ENCODE measurements at places on chromosomes 7 and 10. TPM values are rescaled to one million over a fixed set of nuclear protein-coding genes. Genes with fewer than 3 reads are reported as not detected.

The SYT15 gene
- 0.08 TPM for total RNA-seq

The GNGT1 gene
- total RNA-seq: not detected

The SFTPD gene
- not detected for total RNA-seq

The IL6 gene
- total RNA-seq: 0.16 TPM

The ALOX5 gene
- total RNA-seq: not detected

DNA sequence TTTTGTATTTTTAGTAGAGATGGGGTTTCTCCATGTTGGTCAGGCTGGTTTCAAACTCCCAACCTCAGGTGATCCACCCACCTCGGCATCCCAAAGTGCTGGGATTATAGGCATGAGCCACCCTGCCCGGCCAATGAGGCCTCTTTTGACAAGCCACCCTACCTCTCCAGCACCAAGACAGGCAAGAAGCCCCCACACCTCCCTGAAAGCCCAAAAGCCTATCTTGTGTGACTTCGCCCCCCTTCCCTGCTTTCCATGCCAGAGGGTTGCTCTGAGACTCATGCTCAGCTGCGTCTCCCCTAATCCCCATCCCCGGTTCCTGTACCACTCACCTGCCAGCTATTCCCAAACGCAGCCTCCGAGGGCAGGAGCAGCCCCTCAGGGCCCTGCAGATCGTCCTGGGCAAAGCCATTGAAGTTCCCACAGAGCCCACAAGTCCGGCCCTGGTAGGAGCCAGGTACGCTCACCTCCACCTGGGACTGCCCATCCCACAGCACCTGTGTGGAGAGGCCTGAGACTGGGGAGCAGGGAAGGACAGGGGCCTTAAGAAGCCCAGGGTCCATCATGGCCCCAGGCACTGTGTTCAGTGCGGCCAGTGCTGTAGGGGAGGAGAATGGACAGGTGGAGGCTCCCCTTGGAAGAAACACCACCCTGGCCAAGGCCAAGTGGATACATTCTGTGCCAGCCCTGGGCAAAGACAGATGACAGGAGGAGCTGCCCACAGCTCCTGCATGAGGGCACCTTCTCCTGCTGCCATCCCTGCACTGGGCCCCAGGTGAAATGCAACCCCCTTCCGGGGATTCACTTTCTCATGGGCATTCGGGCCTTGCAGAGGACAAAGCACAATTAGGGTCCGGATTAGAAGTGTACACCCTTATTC is 15.8 kb downstream of the ATP6V1F start:
- DNase-seq: no peak

GRCh38 chr10:17622061-17622460 is 4.9 kb upstream of the HACD1 start:
- DNase-seq: no peak

- no peak for DNase-seq
These were observed 28.4 kb downstream of the DAGLB start for GRCh38 chr7:6419310-6419773.

DNA sequence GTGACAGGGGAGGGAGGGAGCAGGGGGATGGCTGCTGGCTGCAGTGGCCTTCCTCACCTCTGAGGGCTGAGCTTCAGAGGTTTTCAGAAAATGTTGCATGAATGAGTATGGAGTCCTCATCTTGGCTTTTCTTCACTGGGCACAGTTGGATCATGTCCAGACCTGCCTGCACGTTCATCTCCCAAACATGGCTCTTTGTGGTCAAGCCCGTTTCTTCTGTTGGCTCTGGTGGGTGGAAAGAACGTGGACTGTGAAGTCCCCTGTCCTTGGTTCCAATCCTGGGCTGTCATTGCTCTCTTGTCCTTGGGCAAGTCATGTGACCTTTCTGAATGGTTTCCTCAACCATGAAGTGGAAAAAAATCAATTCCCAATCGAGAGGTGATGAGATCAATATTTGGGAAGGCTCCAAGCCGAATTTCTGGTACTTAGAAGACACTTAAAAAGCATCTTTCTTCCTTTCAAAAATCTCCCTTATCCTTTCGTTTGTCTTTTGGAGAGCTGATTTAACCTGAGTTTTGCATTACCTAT is 34.5 kb downstream of the TSPAN14 start:
- no peak for DNase-seq

GRCh38 chr10:122161795-122162194 is 109.3 kb upstream of the BTBD16 start:
- DNase-seq: no peak

DNA sequence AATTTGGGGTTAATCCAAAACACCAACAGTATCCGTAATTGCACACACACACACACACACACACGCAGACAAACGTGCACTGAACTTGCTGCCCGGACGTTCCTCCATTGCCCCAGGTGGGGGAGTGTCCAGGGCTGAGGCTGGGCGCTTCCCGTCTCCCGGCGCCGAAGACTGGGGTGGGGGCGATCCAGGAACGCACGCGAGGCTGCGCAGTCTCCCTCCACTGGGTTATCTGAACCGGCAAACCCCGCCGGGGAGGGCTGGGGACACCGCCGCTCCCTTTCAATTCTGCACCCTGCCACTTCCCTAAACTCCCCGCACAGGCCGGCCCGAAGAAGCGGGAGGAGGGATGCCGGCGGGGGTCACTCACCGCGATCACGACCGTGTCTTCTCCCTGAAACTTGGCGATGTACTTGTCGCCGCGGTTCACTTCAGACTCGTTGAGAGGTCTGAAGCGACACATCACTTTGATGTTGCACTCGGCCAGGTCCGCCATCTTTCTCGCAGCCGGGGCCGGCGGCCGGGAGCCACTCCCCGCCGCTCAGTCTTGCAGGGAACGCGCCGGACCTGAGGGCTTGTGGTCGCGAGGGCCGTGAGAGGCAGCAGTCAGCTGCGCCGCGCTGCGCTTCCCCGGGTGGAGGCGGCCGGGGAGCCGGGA is 618 bp downstream of the KIF5B start:
- peak; percentile 48 for DNase-seq

DNA sequence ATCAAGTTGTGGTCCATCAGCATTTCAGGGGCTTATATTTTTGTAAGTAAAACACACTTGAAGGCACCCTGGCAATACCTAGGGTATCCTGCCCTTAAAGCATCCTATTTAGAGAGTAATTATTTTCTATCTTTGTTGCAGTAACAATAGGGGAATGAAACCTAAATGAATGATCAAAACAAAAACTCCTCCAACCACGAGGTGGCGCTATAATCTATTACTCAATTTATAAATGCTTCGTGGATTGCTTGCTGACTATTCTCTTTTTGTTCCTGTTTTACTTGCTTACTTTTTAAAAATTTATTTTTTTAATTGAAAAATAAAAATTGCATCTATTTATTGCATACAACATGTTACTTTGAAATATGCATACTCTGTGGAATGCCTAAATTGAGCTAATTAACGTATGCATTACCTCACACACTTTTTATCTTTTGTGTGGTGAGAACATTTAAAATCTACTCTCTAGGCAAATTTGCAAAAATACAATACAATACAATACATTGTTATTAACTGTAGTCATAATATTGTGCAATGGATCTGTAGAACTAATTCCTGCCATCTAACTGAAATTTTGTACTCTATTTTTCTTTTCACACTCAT is 147.7 kb upstream of the BMPER start:
- DNase-seq: peak; percentile 24

GRCh38 chr7:105707381-105707780 is 126.1 kb upstream of the EFCAB10 start:
- no peak for DNase-seq

- no peak for DNase-seq
These were observed 81.8 kb upstream of the CDCA7L start for GRCh38 chr7:22027475-22027874.

- no peak for DNase-seq
These were observed 216.9 kb upstream of the GLI3 start for GRCh38 chr7:42453931-42454361.

- DNase-seq: no peak
These were observed 141.0 kb downstream of the PLXNA4 start for GRCh38 chr7:132435016-132435990.

- no peak for DNase-seq
These were observed 202.2 kb upstream of the KIAA1217 start for GRCh38 chr10:24006741-24007140.

- DNase-seq: no peak
These were observed 703 bp upstream of the HILPDA start for GRCh38 chr7:128454808-128455542.

All from HT1080 (cell line).